ENCODE measurements at places on chromosomes 1 and 21.

GRCh38 chr1:203286161-203286984 lies 18.9 kb upstream of the BTG2 start:
- DNase-seq: no peak

DNA sequence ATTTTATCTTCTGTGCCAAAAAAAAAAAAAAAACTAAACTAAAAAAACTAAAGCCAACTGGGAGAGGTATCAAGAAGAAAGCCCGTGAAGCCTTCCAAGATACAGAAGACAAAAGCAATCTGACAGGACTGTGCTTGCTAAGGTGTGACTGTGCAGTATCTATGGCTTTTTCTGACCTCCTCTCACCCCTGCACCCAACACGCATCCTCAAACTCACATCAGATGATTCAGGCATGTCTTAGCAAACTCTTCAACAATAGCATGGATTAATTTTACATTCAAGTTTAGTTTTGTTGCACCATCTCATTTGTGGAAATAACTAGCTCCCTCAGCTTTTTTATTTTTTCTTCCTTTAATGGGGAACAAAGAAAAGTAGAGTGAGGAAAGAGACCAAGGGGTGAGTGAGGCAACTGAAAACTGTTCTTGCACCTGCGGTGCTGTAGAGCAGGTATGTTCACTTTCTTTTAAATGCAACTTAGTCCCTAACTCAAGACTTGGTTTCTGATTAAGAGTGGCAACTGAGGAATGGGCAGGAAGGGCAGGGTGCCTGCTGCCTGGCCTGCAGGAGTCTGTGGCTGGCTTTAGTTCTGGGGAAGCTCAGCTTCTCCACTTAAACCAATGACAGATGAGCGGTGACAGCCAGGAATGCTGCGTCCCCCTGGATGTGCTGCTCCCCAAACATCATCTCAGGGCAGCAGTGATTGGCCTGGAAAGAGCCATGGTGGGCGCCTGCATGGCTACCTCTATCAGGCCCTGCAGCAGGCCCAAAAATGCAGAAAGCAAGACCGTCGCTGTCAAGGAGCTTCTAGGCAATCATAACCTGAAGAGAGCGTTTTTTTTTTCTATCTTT lies 71.3 kb upstream of the LRRC8B start:
- DNase-seq: no peak

DNA sequence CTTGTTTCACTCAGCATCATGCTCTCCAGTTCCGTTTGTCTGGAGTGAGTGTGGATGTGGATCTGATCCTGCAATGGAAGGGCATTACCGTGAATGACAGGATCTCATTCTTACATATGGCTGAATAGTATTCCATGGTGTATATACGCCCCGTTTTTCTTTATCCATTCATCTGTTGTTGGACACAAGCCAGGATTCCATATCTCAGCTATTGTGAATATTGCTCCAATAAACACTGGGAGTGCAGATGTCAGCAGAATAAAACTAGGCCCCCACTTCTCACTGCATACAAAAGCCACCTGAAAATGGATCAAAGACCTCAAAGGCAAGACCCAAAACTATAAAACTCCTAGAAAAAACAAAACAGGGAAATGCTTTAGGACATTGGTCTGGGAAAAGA lies 120.3 kb upstream of the TMPRSS2 start:
- DNase-seq: no peak

DNA sequence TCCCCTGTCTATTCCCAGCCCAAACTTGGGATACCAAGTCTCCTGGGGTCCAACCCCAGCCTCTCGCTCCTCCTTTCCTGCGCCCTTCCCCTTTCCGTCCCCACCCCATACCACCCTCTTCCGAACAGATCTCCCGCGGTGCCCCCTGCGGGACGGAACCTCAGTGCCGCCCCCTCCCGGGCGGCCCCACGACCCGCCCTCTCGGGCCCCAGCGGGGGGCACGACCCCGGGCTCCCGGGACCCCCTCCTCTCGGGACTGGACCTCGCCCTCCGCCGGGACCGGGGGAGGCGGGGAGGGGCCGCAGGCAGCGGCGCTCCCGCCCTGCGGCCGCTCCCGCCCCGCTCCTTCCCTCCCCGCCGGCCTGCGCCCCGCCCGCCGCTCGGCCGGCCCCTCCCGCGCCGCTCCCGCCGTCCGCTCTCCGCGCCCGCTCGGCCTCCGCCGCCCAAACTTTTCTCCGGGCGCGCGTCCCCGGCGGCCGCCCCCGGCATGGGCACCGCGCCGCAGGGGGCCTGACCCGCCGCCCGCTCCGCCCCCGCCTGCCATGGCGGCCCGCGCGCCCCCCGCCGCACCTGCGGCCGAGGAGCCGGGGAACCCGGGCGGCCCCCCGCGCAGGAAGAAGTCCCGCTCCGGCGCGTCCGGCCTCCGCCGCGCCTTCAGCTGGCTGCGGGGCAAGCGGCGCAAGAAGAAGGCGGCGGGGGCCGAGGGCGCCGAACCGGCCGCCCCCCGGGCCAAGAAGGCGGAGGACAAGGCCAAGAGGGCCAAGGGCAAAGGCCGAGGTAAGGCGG lies 39.0 kb upstream of the SYNC start:
- DNase-seq: no peak

DNA sequence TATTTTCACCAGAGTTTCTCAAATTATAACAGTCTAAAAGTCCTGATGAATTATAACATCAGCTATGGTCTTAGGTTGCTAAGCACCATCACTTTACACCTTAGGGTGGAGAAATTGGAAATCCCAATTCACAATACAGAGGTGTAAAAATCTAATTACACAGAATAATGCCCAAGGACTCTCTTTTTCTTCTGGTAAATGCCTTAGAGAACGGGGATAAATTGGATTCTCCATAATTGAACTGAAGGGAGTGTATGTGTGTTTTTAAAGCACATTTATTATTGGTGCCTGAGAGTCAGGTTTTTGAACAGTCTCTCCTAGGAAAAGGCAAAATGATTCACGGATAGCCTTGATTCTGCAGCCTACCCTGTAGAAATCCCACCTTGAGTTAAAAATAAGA lies 66.8 kb downstream of the NIBAN1 start:
- DNase-seq: no peak

GRCh38 chr21:22201126-22201525 lies 1202.9 kb downstream of the NCAM2 start:
- no peak for DNase-seq

GRCh38 chr1:116226017-116226416 lies 114.8 kb downstream of the MAB21L3 start:
- DNase-seq: no peak

- DNase-seq: no peak
These were observed at the start of gene TNNT2 for GRCh38 chr1:201377611-201378092. TNNT2 (minus strand) TSS chr1:201377680; CDS start chr1:201373254, 4,426 bp downstream.

DNA sequence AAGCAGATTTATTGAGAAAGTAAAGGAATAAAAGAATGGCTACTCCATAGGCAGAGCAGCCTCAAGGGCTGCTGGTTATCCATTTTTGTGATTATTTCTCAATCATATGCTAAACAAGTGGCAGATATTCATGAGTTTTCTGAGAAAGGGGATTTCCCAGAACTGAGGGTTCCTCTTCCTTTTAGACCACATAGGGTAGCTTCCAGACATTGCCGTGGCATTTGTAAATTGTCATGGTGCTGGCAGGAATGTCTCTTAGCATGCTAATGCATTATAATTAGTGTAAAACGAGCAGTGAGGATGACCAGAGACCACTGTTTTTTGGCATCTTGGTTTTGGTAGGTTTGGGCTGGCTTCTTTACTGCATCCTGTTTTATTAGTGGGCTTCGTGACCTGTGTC lies 16.8 kb upstream of the FMN2 start:
- no peak for DNase-seq

GRCh38 chr21:34523019-34523555 lies 11.1 kb upstream of the KCNE1 start:
- no peak for DNase-seq

DNA sequence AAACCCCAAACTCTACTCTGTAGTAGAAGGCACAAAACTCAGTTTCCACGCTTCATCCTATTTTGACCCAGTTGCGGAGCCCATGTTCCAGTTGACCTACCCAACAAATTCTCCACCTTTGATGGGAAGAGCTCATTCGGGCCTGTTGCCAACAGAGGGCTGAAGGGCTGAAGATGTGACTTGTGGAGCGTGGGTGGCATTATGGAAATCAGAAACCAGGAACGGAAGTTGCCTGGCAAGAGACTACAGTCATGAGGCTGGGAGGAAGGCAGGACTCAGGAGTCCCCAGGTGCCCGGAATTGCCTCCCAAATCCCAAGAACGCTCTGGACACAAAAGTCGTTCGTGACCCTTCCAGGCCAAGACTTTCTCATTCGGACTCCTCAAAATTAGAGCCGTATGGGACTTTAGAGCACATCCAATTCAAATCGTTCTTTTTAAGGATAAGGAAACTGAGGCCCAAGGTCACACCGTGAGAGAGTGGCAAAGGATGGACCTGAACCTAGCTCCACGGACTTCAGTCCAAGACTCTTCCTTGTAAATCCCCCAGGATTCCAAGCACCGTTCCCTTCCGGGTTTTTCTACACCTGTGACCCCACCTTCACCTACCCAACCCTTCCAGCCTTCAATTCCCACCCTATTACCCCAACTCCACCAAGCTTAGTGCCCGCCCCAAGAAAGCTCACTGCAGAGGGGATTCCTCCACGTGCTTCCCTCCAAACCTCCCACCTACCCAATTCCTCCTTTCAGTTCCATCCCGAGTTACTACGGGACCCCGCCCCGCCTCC lies 739 bp downstream of the SMG5 start:
- no peak for DNase-seq

GRCh38 chr1:19232524-19232846 lies 18.8 kb downstream of the EMC1 start:
- DNase-seq: no peak

- no peak for DNase-seq
These were observed 40.4 kb downstream of the SLC35D1 start for GRCh38 chr1:67013573-67013972.

DNA sequence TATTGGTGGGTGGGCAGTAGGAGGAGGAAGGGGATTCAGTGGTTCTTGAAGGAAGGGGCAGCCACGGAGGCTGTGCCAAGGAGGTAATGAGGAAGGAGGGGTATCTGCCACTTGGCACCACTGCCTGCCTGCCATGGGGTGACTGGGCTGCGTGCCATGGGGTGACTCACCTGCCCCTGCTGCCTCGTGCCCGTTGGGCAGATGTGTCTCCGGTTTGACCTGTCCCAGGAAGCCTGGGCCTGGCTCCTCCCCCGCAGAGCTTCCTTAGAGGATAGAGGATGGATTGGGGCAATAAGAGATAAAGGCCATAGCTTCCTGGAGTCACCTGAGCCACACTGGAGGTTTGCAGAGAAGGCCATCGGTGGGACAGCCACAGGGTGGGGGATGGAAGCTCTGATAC lies 1.7 kb downstream of the PADI3 start:
- DNase-seq: no peak

GRCh38 chr1:41455479-41456332 lies 28.8 kb downstream of the EDN2 start:
- DNase-seq: no peak

DNA sequence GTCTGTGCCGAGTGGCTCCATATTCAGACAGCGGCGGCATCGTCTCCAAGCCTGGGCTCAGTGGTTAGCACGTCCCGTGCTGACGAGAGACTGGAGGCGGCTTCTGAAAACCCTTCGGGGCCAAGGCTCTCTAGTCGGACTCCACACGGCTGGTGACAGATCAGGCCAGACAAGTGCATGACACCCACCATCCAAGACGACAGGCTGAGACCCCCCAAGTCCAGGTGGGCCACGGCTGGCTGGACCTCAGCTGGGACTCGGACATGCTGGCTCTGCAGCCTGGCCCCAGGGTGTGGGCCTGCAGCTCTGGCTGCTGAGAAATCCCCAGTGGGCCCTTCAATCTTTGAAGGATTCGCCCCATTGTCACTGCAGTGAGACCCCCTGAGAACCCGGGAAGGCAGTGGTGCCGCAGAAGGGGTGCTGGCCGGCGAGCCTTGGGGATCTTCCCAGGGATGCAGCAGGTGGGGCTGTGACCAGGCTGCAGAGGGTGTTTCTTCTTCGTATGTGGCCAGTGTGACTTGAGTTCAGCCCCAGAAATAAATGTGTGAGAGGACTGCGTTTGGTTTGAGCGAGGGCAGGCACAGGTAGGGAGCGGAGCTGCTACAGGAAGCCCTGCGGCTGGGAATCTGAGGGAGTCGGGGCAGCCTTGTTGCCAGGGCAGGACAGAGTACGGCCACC lies 15.9 kb upstream of the SLC19A1 start:
- no peak for DNase-seq

DNA sequence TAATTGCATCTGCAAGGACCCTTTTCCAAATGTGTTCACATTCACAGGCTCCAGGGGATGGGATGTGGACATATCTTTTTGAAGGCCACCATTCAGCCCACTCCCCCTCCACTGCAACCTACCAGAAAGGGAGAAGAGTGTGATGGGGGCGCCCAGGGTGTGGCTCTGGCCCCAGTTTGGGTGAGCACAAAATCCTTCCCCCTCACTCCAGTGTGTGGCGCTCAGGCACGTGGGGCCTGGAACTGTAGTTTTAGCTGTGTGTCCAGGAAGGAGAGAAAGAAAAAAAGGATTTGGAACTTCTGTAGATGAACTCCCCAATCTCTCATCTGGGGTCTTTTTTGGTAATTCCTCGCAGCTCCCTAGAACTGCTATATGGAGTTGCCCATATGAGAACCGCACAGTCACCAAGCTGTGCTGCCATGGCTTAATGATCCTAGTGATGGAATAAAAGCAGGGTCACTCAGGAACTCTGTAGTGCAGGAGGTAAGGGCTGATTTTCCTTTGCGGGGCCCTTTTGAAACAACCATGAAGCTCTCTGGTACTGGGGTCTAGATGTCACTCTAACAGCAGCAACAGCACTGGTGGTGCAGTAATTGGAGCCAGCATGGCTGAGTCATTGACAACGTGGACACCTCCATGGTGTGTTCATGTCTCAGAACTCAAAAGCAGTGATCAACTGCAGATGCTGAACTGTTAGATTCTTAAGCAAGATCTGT lies 17.0 kb downstream of the AGT start:
- no peak for DNase-seq

DNA sequence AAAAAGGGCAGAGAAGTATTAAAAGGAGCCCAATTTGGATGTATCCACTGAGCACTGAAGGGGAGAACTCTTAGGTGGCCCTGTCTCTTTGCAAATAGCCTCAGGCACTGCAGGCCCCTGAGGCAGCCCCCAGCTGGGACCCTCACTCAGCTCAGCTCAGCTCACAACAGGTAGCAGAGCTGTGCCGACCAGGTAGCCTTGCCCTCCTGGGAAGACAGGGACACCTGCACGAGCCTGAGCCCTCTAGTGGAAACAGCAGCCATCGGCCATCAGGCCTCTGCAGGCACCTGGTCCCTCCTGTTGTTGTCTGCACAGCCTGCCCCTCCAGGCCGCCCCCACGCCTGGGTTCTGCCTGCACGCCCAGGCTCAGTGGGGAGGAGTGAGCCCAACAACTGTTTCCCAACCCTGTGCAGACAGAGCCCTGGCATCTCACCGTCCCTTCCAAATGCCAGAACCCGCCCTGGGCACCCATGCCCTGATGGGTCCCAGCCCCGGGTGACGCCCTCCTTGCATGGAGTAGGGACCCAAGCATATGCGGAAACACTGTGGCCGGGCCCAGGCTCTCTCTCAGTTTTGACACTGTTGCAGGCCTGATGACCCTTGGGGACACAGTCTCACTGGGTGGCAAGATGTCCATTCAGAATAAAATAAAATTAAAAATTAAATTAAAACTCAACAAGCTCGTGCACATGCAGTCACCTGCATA lies 60.0 kb upstream of the AJAP1 start:
- DNase-seq: no peak

All from stimulated activated CD8-positive, alpha-beta memory T cell treated with anti-CD3 and anti-CD28 coated beads, Interleukin-4, amount 100 ng/mL, for 1 hour (primary cell).